ENCODE measurements at places on chromosomes 16 and 17.
A peak's percentile ranks its signal among the peaks of the same experiment; 100 is the strongest.

GRCh38 chr16:46812781-46813540 is 18.0 kb downstream of the C16orf87 start:
- DNase-seq, result no peak

DNA sequence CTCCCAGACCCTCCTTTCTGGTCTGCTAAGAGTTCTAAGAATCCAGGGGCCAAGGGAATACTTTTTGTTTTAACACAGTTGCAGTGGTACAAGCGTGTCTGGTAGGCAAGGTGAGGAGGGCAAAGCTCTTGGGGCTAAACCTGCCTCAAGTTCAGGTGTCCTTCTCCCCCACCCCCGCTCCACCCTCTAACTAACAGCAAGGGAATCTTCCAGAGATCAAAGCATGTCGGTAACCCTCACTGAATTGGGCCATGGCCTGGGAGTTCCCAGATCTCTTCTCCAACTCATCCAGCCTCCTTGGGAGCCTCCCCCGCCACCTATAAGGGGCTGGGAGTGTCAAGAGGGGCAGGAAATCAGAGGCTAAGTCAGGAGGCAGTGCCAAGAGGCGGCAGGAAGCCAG is 55.7 kb upstream of the TAC4 start:
- DNase-seq, result no peak

DNA sequence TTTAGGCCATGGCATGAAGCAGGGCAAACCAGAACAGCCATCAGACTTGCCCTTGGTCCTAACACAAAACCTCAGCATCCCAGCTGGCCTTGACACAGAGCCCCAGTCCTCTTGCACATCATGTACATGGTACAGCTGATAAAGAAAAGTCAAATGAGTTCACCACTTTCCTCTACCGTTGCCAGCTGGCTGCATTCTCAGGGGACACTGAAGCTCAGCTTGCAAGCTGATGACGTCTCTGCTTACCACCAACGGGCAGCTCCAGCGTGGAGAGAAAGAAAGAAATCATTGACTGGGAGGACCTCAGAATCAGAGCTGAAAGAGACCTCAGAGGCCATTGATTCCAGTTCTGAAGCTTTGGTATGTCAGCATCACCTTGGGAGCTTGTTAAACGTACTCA is 80.7 kb upstream of the CES5A start:
- DNase-seq, result peak; percentile 21

DNA sequence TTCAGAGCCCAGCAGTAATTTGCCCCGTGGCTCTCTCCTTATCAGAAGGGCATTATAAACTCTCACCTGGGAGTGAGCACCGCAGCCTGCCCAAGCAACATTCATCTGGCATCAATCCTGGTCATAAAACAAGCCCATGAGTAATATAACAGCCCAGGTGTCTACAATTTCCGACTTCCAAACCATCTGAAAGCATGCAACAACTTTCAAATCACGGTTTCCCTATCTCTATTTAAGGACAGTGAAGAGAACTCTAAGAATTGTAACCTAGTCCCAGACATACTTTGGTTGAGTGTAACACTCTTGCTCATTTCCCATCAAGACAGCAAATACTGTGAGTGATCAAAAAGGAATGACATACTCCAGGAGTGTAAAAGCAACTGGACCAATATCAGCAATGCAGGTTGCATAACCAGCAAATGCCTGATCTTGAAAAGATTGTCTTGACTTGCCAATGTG is 487.4 kb upstream of the SOX9 start:
- no peak for DNase-seq

DNA sequence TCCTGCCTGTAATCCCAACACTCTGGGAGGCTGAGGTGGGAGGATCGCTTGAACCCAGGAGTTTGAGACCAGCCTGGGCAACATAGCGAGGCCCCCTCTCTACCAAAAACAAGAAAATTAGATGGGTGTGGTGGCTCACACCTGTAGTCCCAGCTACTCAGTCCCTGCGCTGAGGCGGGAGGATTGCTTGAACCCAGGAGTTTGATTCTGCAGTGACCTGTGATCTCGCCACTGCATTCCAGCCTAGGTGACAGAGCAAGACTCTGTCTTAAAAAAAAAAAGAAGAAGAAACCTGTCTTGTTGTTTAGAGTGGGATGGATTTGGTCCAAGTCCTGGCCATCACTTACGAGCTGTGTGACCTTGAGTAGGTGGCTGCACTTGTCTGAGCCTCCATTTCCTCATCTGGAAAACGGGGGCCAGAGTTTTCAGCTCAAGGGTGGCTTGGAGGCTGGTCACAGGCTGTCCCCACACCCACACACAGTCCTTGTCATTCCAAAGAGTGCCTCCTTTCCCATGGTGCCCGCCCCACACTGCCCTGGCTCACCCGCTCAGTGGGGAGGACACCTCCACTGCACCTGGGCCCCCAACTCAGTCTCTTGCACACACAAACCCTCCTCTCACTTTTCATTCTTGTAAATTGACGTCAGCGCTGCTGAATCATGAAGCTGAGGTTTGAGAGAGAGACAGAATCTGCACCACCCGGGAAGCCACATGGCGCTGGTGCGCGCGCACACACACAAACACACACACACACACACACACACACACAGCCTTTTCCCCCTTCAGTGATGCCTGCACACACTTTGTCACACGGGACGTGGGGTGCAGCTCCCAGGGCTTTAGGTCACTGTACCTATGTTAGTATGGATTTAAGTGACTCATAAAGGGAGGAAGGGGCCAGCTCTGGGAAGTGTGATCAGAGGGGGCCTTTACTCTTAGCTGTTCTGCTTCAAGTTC is 4.2 kb downstream of the SOCS1 start:
- DNase-seq, result no peak

DNA sequence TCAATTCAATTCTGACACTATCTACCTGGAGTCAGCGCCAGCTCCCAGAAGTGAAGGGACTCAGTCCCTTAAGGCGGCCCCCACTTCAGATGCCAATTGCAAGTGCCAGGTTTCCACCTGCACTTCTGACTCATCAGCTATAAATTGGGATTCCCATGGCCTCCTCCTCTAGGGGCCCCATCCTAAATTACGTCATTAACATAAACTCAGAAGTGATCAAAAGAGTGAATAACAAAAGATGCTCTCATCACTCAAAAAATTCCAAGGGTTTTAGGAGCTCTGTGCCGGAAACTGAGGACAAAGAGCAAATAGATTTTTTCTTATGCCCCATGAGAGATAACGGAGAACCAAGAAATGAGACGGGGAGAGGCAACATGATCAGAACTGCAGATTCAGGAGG is 148.6 kb upstream of the IRX6 start:
- no peak for DNase-seq

DNA sequence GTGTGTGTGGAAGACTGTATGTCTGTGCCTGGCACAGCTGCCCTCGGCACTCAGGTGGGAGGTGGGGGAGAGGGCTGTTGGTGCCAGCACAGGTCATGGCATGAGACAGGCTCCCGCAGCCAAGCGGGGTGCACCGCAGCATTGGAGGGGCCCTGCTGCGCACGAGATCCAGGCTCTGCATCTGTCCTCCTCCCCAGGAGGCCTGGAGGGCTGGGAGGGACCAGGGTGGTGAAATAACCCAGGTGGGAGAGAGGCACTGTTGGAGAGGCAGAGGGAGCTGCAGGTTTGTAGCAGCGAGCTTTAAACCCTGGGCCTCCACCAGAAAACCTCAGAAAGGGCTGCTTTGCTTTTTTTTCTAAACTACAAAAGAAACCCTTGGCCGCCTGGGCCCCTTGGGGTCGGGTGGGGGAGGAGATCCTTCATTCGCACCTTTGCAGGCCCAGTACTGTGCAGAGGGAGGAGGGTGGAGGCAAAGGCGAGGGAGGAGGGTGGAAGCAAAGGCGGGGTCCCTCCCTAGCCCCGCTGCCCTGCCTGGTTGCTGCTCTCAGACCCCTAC is 241.7 kb downstream of the SEC14L1 start:
- DNase-seq, result no peak

GRCh38 chr16:26026709-26027450 is 335.1 kb downstream of the HS3ST4 start:
- DNase-seq, result peak; percentile 18

GRCh38 chr16:20344611-20345010 is 7.9 kb downstream of the UMOD start:
- no peak for DNase-seq

GRCh38 chr17:34886831-34887230 is 74.4 kb downstream of the CCT6B start:
- DNase-seq, result no peak

DNA sequence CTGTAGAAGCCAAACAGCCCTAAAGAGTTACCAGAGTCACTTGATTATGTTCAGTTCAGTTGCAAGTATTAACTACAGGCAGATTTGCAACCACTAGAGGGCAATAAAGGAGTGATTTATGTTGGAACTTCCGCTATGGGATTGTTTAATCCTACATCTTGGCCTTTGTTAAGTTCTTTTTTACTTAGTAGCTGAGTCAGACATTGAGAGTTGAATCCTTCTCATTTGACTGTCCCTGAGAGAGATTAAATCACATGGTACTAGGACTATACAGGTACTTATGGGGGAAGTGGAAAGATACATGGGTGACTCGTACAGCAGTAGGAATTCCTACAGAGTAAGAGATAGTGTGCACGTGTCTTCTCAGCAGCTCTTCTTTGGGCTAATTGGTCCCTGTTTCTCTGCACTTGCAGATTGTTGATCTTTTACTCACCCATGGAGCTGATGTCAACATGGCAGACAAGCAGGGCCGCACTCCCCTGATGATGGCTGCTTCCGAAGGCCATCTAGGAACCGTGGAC is 40.3 kb downstream of the CYB561 start:
- DNase-seq, result no peak

DNA sequence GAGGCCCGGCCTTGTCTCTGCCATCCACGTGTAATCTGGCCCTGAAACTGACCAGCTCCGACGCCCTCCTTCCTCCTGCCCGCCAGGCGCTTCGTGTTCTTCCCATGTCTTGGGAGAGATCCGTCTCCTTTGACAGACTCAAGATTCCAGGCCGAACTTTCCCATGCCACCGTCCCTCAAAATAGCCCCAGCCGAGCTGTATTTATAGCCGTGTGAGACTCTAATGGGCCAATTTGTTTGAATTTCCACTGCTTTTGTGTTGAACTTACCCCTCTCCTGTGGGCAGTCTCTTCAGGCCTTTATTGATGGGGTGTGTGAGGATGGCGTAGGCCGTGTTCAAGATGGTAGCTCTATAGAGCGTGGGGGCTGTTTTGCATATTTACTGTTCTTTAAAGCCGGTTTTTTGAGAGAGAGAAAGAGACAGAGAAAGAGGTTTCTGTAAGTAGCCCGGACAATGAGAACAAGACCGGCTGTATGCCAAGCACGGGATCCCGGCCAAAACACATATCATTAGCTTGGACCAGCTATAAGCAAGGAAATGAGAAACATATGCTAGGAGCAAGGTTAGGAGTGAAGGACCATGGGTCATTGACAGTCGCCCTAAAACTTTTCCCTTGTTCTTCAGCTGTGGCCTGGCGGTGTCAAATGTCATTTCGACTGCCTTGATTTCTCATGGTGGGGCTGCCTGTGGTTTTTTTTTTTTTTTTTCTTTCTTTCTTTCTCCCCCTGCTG is 124.5 kb upstream of the ZFHX3 start:
- DNase-seq, result peak; percentile 31

GRCh38 chr16:86355951-86356350 is 154.4 kb upstream of the FOXF1 start:
- no peak for DNase-seq

DNA sequence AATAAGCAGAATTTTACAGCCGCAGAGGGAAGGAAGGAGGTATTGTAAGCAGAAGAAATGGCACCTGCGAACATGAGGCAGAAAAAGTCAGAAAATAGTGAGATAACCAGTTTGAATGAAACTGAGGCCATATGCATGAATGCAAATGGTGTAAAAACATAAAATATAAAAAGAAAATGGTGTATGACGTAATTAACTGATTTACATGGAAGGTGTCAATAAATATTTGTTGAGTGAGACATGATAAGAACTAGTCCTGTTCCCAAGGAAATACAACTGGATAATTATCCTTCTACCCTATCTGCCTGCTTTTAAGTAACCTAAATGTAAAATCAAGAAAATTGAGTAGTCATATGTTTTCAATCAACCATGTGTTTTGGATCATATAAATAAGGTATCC is 178.1 kb upstream of the TOX3 start:
- DNase-seq, result no peak

GRCh38 chr17:73240561-73240960 is 21.1 kb downstream of the CPSF4L start:
- no peak for DNase-seq

GRCh38 chr17:79916991-79917901 is 78.0 kb upstream of the CBX4 start:
- no peak for DNase-seq

GRCh38 chr16:70788668-70789594 is 12.0 kb downstream of the VAC14 start:
- no peak for DNase-seq
